ENCODE measurements at places on chromosomes 3 and 15.

DNA sequence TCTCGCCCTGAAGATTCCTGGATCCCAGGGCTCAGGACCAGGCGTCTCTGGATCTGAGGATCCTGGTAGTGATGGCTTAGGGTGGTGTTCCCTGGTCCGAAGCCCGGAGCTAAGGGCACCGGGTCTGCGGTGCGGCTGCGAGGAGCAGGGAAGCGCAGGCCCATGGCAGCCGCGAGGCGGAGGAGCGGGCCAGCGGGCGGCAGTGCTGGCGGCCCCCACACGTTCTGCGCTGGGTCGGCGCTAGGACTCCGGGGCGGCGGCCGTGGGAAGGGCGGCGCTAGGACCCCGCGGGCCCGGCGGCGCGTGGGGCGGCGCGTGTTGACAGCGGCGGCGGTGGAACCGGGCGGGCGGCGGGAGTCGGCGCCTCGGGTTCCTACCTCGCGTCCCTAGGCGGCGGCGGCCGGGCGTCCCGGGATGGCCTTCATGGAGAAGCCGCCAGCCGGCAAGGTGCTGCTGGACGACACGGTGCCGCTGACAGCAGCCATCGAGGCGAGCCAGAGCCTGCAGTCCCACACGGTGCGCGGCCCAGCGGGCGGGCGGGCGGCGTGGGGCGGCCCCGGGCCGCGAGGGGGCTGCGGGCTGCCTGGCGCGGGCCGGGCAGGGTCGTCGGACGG lies at the start of gene PXK:
Gene PXK (plus strand): TSS at position 318 of the 614 bp plus-strand sequence. CDS start 97 bp downstream, at position 415.
- peak; percentile 28 for DNase-seq

DNA sequence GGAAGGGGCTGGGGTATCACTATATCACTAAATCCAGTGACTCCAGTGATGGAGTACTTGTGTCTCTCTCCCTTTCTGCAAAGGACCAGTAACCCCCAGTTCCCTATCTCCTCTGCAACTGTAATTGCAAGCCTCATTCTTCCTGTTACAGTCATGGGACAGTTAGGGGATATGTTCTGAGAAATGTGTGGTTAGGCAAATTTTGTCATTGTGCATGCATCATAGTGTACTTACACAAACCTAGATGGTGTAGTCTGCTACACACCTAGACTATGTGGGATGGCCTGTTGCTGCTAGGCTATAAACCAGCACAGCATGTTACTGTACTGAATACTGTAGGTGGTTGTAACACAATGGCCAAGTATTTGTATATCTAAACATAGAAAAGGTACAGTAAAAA lies 2.2 kb downstream of the VPS8 start:
- DNase-seq, result no peak

DNA sequence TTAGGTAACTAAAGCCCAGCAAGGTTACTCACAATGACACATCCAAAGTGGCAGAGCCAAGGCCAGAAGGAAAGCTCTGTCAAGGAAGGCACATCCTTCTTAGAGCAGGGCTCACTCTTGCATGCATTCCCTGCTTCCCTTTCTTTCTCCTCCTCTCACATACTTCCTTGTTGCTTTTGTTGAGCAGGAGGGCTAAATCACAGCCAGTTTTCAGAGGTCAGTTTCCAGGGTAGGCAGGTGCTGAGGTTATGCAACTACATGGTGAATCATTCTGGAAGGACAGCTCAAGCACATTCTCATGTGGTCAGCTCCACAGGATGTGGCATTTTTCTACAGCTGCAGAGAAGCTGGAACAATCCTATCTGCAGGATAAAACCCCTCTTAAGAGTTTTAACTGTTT lies 275.6 kb downstream of the ZNF621 start:
- DNase-seq, result no peak

- DNase-seq, result no peak
Observed at GRCh38 chr15:61480863-61481262, 251.8 kb upstream of the RORA start.

GRCh38 chr3:61723038-61723437 lies 161.7 kb downstream of the PTPRG start:
- DNase-seq, result no peak

DNA sequence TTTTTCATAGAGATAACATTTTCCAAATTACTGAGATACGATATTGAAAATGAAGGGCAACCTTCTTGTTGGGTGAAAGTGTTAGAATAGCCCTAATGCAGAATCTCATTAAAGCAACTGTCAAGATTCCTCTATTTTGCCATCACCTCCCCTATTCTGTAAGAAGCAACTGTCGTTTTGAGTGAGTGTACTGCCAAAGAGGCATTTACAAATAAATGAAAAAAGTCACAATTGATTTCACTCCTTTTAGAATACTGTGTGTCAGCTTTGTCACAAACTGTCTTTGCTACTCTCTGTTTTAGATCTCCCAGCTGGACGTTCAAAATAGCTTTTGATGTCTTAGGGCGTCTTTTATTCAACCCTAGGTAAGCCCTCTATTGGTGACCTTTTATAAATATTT lies 322.8 kb upstream of the NAALADL2 start:
- peak; percentile 10 for DNase-seq

- DNase-seq, result peak; percentile 37
Observed at GRCh38 chr3:52220380-52221026, 4.9 kb downstream of the TLR9 start.

GRCh38 chr3:96754128-96754527 lies 60.3 kb upstream of the EPHA6 start:
- DNase-seq, result no peak

All from NCI-H1092 treated with DMSO at 0.1 percent for 48 hours (cell line).